Activated T-cell treated with anti-CD3 and anti-CD28 coated beads, Interleukin-2, amount 50 U/mL, for 72 hours (primary cell): ENCODE measurements at places on chromosomes 13 and 19. TPM values are rescaled to one million over a fixed set of nuclear protein-coding genes. Genes with fewer than 3 reads are reported as not detected.

URAD gene
- not detected for total RNA-seq

CLEC4G gene
- not detected for total RNA-seq

SOX1 gene
- not detected for total RNA-seq

- no peak for DNase-seq
Measured at GRCh38 chr13:33207615-33207961, 78.0 kb downstream of the STARD13 start.

DNA sequence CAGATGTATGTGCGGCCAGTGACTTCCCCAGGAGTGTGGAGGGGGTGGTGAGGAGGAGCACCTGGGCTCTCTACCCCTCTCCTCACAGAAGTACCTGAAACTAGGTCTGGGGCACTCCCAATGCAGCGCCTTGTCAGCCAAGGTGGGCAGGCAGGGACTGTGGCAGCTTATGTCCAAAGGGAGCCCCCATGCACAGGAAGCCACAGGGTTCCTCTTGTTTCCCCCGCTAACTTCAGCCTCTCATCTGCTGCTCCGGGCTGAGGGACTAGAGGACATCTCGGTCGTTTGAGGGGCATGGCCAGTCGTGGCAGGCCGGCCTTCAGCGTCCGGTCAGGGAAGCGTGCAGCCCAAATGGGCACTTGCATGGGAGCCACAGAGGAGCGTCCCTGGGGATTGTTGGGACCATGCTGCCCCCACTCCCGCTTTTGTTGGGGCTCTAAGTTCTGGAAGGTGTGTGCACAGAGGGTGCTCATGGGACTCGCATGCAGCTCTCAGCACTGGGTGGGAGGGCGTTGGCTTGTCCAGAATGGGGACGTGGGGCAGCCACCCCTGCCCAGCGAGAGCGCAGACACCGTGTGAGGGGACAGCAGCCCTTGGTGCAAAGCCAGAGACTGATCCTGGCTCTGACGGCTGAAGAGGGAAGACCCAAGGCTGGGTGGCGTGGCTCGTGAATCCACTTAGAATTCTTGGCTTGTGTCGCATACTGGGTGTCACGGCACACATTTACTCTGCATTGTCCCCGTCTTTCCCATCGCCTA is 16.6 kb upstream of the NPAS1 start:
- no peak for DNase-seq

DNA sequence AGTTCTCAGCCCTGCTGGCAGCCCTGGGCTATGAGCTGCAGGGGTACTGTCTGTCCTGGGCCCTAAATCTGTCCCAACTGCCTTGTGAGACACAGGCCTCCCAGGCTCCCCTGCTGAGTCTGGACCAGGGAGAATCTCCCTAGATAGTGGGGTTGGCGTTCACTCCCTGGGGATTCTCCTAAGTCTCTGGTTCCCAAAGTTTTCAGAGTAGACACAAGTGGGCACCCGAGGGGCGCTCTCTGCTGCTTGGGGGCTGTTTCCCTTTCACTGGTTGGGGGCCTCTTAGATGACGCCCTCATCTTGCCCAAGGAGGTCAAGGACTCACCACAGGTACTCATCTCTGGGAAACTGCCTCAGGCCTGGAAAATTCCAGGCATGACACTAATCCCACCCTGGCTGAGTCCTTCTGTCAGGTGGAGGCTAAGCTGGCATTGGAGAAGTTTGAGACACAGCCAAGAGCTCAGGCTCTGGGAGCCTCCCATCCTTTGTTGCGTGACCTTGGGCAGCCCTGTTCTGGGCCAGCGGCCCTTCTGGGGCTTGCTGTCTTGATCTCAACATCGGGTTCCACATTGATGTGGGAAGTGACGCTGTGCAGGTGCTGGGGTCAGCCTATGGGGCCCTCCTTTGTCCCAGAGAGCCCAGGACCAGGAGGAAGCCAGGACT is 3.9 kb downstream of the RPL18A start:
- no peak for DNase-seq

- no peak for DNase-seq
Measured at GRCh38 chr13:79775830-79776229, 294.9 kb downstream of the NDFIP2 start.

- DNase-seq, result no peak
Measured at GRCh38 chr13:99690426-99691174, 189.3 kb downstream of the TM9SF2 start.

DNA sequence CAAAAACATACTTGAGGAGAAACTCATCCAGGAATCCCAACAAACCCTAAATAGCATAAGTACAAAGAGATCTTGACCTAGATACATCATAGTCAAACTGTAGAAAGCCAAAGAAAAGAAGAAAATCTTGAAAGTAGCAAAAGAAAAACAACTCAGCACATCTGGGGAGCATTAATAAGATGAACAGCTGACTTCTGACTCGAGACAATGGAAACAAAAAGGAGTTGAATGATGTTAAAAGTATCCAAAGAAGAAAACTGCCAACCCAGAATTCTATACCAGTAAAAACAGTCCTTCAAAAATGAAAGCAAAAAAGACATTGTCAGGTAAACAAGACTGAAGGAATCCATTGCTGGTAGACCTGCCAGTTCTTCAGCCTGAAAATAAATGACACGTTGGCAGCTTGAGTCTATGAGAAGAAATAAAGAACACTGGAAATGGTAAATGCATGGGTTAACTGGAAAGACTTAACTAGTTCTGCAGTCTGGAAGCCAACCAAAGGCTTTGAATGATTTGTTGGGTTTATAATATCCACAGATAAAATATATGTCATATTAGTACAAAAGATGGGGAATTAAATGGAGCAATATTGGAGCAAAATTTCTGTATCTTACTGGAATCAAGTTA is 46.8 kb downstream of the TSSK6 start:
- no peak for DNase-seq

DNA sequence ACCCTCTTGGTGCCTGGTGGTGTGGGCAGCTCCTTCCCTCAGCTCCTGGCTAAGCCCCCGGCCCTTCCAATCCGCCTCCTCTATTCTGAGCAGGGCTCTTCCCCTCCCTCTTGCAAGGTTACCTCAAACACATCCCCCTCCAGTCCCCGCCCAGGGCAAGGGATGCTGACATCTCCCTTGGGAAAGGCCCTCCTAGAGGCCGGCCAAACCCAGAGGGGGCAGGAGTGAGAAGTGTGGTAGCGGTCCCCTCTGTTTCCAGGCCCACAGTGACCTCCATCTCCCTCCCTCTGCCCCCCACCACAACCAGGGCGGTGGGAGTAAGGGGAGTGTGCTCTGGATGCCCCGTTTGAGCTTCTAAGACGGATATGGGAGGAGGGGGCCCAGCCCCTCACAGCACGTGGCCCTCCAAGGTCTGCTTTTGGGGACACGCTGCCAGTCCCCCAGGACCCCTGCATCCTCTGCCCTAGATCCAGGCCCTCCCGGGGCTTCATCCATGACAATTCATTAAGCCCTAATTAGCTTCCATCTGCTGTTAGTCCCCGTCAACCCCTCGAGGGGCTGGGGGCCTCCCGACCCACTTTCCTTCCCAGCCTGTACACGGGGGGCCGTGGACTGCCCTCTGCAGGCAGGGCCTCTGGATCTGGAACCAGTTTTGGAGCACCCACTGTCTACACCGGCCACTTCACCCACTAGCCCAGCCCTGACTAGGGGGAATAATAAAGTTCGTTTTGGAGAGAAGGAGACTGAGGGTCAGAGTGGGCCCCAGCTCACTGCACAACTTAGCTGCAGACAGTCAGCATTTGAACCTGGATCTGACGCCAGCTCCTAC is 2.3 kb downstream of the LINGO3 start:
- no peak for DNase-seq

- DNase-seq, result no peak
Measured at GRCh38 chr13:94063848-94064247, 415.6 kb downstream of the DCT start.

GRCh38 chr13:36344886-36345437 is 1.2 kb downstream of the SPART start:
- DNase-seq, result no peak

GRCh38 chr19:6298413-6298812 is 18.6 kb upstream of the MLLT1 start:
- no peak for DNase-seq

- no peak for DNase-seq
Measured at GRCh38 chr19:28920269-28921066, 292.5 kb downstream of the UQCRFS1 start.

DNA sequence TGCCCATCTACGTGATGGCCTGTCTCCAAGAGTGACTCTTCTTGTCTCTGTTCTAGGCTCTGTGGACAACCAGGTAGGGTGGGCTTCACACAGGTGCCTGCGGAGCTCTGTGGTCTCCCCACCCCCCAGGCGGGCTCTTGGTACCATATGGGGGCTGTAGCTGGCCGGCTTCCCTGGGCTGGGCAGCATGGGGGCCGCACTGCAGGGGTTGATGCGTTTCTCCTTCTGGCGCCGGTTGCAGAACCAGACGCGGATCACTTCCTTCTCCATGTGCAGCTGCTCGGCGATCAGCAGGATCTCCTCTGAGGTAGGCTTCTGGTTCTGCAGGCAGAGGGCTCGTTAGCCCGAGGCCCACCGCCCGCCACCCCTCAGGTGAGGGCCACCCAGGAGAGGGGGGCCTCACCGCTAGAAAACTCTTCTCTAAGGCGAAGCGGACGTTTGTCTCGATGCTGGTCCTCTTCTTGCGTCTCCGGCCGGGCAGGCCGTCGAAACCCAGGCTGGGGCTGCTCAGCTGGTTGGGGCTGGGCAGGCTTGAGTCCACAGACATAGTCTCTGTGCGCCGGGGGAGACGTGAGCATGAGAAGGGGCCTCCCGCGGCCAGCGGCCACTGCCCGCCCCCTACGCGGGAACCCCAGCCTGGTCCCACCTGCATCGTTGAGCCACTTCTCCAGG is 19.3 kb downstream of the ZNF574 start:
- DNase-seq, result no peak

GRCh38 chr13:39452417-39452816 is 150.6 kb downstream of the LHFPL6 start:
- DNase-seq, result no peak
